ENCODE measurements at places on chromosomes 1 and 21.

- no peak for DNase-seq
Measured at GRCh38 chr1:63116016-63116415, 206.4 kb upstream of the FOXD3 start.

- no peak for DNase-seq
Measured at GRCh38 chr1:156055281-156056048, 883 bp downstream of the LAMTOR2 start.

DNA sequence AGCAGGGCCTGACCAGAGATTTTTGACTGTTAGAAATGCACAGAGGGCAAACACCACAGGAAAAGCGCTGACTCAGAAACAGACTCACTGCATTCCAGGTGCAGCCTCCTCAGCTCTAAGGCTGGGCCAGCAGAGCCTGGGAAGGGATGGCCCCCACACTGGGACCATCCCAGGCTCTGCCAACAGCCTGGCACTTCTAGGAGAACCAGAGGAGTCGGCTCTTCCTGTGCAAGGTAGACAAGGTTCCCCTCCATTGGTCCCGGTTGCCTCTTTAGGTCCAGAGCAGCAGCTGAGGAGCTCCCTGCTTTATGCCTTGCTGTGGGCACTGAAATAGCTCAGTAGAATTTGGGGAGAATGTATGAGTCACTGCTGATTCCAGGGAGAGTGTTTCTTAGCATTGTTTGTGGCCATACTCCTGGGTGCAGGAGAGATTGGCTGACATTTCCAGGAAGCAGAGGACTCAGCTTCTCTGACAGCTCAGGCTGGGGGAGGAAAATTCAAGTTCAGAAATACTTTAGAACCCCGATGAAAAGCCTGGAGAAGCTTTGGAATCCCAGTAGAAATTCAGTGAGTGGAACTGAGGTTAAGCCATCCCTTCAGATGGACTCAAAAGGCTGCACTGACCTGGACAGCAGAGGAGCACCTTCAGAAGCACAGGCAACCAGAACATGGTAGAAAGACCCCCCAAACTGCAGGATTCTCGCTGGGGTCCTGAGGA is 19.7 kb downstream of the PRAMEF1 start:
- DNase-seq: no peak

- no peak for DNase-seq
Measured at GRCh38 chr21:46561445-46562090, 43.3 kb downstream of the S100B start.

GRCh38 chr1:11752359-11753088 is 9.5 kb upstream of the C1orf167 start:
- no peak for DNase-seq

DNA sequence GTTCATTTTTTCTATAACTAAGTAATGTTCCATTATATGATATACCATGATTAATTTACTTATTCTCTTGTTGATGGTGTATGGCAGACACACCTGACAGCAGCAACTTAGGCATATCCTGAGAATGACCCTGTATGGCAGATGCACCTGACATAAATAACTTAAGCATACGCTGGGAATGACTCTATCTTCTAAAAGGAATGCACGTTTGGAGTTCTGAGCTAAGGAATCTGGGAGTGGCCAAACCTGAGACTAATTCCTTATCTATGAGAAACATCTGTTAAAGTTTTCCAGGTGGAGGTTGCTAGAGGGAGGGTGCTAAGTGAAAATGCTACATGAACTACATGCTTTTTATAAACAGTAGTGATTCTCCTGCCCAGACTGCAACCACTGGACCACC is 96.7 kb upstream of the RGS18 start:
- DNase-seq: no peak

- no peak for DNase-seq
Measured at GRCh38 chr1:92030656-92031107, 897 bp downstream of the EPHX4 start.

GRCh38 chr1:243520831-243521230 is 265.0 kb downstream of the SDCCAG8 start:
- no peak for DNase-seq

Measured in GM12864 (cell line).